ENCODE measurements at places on chromosomes 12 and 14.

DNA sequence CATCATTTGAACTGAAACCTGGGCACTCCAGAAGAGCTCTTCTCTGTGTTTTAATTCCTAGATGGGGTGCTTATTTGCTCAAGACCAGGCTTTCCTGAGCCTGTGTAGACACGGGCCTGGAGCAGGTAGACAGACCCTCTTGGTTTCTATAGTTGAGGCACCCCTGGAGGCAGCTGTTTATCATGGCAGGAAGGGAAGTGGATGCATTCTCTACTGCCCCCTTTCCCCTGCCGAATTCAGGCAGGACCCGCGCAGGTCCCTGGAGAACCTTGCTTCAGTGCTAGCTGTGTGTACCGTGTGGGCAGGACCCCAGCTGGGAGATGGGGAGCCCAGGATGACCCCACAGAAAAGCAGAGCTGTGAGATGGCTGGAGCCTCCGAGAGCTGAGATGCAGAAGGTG lies 6.0 kb downstream of the CACNA1C start:
- DNase-seq: no peak

DNA sequence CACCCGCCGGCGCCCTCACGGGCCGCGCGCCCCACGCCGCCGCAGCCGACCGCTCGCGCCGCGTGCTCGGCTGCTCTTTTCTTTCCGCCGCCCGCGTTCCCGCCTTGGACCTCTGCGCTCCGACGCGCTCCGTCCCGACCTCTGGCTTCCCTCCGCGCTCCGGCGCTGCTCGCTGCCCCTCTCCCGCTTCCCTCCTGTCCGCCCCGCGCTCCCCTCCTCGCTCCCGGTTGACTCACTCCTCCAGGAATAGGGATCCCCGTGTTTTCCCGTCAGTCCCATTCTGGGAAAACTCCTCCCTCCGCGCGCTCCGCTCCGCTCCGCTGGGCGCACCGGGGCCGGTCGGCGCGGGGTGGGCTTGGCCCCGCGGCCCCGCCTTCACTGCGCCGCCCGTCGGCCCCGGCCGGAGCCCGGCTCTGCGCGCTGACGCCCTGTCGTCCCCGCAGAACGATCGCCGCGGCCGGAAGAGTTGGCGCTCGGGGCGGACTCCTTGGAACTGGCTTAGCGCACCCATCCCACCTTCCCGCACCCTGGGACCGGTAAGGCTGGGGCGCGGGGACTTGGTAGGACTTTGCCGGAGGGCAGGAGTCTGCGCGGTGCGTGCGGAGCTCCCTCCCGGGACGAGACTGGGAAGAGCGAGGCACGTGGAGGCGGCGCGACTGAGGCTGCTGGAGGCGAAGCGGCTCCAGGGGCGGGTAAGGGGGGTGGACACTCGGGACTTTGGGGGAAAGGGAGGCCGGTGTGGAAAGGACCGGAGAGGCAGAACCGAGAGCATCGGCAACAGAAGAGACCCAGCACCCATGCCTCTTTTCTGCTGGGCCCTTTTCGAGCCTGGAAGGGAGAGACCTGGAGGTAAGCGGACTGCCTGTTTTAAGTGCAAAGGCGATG lies 550 bp downstream of the TEAD4 start:
- no peak for DNase-seq

GRCh38 chr12:90128526-90128925 lies 419.9 kb upstream of the ATP2B1 start:
- no peak for DNase-seq

GRCh38 chr12:68835333-68835908 lies 27.4 kb downstream of the MDM2 start:
- no peak for DNase-seq

DNA sequence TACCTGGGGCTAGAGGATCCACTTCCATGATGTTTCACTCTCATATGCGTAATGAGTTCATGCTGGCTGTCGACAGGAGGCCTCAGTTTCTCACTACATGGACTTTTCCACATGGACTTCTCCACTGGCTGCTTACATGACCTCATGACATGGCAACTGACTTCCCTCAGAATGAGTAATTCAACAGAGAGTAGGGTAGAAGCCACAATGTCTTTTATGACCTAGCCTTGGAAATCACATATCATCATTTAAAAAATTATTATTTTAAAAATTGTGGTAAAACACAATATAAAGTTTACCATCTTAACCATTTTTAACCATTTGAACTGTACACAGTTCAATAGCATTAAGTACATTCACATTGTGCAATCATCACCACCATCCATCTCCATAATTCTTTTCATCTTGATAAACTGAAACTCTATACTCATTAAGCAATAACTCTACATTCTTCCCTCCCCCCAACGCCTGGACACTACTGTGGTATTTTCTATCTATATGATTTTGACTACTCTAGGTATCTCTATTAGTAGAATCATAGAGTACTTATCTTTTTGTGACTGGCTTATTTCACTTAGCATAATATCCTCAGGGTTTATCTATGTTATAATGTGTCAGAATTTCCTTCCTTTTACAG lies 144.5 kb downstream of the TGFB3 start:
- no peak for DNase-seq

- no peak for DNase-seq
Measured at GRCh38 chr14:40870252-40870651, 736.4 kb upstream of the LRFN5 start.

DNA sequence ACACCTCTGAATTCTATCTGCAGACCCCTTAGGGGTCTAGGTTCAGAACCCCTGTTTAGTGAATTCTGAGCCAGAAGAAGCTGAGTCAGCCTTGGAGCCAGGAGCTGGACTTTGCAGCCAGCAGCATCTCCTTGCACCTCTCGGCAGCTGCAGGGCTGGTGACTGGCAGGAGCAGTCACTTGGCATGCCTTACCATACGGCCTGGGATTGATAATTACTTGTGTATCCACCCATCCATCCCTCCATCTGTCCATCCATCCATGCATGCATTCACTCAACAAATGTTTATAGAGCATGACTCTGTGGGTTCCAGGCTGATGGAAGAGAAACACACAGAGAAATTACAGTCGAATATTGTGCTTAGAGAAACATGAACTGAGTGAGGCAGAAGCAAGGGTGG lies 67.5 kb upstream of the PRIMA1 start:
- no peak for DNase-seq

GRCh38 chr12:100234591-100235304 lies 32.1 kb downstream of the DEPDC4 start:
- no peak for DNase-seq

DNA sequence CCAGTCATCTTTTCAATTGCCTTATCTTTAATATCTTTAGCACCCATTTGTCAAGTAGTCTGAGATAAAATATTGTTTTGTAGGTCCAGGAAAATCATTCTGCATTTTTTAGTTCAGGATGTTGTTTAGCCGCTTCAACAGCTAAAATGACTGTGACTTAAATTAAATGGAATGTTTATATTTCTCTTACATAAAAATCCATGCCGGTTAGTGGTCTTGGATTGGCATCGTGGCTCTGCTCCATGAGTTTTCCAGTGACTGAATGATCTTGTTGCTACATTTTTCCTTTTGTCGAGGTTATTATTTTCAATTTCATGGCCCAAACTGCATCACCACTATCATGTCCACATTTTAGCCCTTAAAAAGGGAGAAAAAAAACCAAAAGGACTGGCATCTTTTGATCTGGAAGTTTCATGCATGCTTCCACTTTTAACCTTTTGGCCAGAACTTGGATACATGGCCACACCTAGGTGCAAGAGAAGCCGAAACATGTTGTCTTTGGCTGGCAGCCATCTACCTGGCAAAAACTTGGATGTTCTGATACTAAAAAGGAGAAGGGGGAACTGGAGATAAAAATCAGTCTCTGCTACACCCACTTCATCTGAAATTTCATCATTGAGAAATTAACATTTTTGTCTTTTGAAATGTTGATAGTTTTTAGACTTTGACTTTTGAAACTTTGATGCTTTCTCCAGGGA lies 142.4 kb downstream of the OTOGL start:
- DNase-seq: no peak

Data from stimulated activated CD4-positive, alpha-beta T cell treated with anti-CD3 and anti-CD28 coated beads, Interleukin-2, amount 100 ng/mL, for 48 hours (primary cell).